ENCODE measurements at places on chromosomes 13 and 19.
A peak's percentile ranks its signal among the peaks of the same experiment; 100 is the strongest.

GRCh38 chr19:47240996-47241918, 10.3 kb upstream of the BBC3 start:
- peak; percentile 91 for DNase-seq

DNA sequence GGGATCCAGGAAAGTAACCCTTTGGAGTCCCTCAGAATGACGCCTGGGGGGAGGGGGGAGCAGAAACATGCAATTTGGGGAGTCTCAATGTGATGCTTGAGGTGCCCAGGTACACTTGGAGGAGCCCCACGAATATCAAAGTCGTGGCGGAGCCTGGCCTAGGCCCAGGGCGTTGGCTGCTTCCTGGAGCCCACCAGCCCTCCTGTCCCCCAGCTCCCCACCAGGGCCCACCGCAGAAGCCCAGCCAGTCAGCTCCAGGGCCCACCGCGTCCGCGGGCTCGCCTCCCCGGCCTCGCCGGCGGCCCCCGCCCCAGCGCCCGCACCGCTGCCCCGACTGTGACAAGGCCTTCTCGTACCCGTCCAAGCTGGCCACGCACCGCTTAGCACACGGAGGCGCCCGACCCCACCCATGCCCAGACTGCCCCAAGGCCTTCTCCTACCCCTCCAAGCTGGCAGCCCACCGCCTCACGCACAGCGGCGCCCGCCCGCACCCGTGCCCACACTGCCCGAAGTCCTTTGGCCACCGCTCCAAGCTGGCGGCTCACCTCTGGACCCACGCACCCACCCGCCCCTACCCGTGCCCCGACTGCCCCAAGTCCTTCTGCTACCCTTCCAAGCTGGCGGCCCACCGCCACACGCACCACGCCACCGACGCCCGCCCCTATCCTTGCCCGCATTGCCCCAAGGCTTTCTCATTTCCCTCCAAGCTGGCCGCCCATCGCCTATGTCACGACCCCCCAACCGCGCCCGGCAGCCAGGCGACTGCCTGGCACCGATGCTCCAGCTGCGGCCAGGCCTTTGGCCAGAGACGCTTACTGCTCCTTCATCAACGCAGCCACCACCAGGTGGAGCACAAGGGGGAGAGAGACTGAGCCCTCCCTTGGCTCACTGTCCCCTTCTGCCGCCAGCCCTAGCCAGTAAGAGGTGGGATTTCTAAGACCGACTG, 2.1 kb downstream of the ZNF575 start:
- peak; percentile 3 for DNase-seq

GRCh38 chr13:40028446-40028845, 373.0 kb downstream of the COG6 start:
- DNase-seq, result no peak

GRCh38 chr13:93450761-93451160, 224.2 kb downstream of the GPC6 start:
- no peak for DNase-seq

- DNase-seq, result no peak
These were observed 1138.8 kb upstream of the PCDH9 start for GRCh38 chr13:68368922-68369321.

GRCh38 chr19:57465680-57466381, 8.9 kb upstream of the VN1R1 start:
- peak; percentile 39 for DNase-seq

GRCh38 chr13:69331245-69331644, 776.4 kb upstream of the ATXN8OS start:
- no peak for DNase-seq

DNA sequence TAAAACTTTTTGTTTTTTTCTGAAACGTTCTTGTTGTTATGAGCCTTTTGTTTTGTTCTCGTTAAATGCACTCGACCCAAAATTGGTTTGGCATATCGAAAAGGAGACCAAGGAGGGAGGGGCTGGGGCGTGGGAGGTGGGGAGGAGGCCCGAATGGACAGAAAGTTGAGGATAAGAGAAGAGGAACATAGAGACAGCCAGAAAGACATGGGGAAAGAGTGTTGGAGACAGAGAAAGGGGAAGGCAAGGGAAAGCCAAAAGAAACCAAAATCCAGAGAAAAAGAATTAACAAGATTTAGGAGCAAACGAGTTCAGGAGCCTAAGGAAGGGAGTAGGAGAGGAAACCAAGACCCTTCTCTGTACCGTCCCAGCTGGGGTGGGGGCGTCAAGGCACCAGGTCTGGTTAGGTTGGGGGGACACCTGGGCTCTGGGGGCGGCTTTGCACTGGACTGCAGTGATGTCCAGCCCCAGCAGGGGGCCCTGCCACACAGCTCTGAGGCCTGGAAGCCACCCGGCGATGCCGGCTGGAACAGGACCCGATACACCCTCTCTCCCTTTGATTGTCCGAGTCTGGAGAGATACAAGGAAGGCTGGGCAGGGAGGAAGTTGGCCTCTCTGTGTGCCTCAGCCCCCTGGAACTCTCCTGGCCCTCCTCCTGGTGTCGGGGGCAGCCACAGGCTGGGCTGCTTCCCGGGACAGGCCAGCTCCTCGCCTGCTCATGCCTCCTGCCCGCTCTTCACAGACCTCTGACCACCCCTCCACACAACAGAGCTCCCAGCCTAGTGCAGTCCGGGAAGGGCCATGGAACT, 11.6 kb upstream of the ASF1B start:
- peak; percentile 37 for DNase-seq

DNA sequence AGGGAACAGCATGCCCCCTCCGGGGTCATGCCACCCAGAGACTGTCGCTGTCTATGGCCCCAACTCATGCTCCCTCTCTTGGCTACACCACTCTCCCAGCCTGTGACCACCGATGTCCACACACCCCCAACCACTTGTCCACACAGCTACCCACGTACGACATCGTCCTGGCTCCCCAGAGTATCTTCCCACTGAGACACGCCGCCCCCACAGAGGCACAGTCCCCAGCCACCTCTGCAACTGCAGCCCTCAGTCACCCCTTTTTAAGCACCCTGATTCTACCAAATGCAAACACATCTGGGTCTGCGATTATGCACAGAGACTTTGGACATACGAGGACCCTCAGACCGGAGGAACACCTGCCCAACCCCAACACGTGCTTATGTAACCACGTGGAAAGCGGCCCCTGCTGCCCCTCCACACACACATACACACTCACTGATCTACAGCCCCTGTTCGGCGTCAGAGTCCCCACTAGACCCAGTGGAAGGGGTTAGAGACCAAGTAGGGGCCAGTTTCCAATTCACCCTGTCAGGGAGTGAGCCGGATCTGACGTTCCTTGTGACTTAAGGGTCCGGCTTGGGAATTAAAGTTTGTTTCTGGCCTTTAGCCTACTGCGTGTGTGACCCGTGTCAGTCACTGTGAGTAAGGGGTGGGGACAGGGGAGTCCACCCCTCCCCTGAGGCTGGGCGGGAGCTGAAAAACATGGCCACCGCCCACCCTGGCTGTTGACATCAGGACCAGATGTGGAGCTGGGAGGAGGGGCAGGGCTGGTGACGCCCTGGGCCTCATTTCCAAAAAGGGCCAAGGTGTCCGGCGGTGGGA, 11.9 kb upstream of the AXL start:
- DNase-seq, result no peak

DNA sequence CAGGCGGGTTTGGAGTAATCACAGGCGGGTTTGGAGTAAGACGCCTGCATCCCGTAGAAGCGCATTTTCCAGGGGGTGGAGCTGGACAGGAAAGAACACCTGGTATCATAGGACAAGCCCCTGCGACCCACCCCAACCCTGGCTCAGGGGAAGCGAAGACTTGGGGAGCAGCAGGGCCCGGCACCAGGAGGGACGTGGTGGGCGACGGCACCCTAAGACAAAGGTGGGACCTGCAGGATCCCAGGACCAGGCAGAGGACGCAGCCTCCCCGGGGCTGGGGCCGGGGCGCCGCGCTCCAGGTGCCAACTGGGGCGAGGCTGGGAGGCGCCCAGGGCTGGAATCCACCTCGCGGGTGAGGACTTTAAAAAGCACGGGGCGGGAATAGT, 520 bp downstream of the ZNF600 start:
- DNase-seq, result no peak

DNA sequence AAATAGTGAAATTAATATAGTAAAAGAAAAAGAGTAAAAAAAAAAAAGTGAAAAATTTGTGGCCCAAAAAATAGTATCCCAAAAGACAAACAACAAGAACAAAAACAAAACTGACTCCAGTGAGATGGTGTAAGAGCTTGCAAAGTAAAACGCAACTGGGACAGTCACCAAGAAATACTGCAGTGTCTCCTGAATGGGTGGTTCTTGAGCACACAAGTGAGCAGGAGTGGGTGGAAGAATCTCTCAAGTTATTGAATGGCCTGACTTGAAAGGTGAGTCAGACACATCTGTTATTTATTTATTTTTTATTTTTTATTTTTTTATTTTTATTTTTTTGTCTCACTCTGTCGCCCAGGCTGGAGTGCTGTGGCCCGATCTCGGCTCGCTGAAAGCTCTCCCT, 1.9 kb downstream of the ZNF493 start:
- no peak for DNase-seq

GRCh38 chr19:57587529-57587928, 3.6 kb downstream of the ZIK1 start:
- DNase-seq, result no peak

DNA sequence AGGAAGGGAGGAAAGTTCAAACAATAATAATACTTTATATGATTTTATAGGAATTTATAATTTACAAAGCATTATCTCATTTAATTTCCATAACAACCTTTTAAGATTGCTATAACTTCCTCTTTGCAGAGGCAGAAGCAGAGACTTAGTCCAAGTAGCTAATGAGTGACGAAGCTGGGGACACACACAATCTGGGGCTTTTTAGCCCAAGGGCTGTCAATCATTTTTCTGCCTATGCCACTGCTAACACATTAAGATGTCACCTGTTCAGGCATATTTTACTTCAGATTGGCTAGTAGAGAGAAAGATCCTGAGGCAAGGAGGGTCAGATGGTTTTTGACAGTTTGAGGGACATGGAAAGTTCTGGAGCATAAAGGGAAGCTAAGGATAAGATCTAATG, 12.6 kb downstream of the SCEL start:
- no peak for DNase-seq

DNA sequence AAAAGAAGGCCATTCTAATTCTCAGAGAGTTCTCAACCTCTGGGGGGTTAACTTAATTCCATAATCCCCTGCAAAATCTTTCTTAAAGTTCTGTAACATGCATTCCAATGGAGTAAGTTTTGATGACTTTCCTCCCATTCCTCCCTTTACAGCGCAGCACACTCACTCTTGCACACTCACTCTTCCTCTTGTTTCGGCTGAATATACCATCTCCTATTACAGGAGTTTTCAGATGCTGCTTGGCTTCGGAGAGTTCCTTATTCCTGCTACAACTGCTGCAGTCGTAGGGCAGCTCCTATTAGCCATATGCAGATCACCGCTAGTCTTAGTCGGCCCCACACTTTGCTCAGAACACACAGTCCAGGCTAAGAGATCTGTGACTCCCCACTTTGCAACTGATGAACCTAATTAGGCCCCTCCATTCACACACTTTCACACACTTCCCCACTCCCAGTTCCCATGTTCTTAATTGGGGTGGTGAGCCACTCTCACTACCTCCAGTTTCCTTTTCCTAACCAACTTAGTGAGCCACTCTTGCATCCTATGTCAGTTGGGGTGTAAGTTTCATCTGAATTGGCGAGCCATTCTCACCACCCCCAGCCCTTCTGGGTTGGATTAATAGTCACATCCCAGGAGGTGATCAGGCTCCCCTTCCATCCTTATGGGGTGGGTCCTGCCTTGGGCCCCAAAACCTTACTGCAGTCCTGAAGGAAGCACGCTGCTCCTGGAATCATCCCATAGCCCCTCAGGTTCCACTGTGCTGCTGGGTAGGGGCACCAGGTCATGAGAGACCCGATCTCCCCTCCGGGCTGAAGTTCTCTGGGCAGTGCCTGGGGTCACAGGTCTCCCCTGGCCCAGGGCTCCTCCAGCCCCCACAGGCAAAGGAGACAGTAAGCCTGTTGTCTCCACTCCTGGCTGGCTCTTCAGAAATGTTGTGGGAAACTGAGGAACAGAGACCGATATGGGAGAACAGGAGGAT, 53.9 kb downstream of the OR10H4 start:
- no peak for DNase-seq

DNA sequence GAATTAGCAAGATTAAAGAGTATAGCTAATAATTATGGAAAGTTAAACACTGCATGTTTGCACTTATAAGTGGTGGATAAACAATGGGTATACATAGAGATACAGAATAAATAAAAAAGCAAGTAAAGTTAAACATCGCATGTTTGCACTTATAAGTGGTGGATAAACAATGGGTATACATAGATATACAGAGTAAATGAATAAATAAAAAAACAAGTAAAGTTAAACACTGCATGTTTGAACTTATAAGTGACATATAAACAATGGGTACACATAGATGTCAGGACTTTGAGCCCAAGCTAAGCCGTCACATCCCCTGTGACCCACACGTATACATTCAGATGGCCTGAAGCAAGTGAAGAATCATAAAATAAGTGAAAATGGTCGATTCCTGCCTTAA, 1533.3 kb upstream of the SPRY2 start:
- no peak for DNase-seq

GRCh38 chr13:50675651-50676050, 167.8 kb downstream of the DLEU7 start:
- DNase-seq, result no peak

GRCh38 chr19:18601875-18602274, 4.7 kb downstream of the CRLF1 start:
- DNase-seq, result no peak

GRCh38 chr13:86541461-86541860, 742.2 kb upstream of the SLITRK6 start:
- DNase-seq, result no peak

DNA sequence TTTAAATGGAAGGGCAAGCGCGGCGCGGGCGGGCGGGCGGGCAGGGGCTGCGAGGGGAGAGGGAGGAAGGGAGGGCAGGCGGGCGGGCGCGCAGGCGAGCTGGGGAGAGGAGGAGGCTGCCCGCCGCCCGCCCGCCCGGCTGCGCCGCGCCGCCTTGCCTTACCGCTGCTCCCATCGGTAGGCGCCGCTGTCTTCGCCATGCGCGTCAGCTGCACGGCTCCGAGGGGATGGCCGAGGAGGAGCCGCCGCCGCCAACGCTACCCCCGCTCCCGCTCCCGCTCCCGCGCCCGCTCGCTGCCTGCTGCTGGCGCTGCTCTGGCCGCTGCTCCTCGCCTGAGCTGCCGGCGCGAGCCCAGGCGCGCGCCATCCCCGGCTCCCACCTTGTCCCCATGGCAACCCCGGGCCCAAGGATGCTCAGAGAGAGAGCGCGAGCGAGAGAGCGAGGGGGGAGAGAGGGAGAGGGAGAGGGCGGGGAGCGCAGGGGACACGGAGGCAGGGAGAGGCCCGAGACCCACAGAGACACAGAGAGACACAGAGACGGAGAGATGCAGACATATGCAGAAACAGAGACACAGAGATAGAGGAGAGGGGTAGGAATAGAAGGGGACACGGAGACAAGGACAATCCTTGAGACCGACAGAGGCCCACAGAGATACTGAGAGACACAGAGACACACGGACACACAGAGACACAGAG, 40.3 kb downstream of the DEDD2 start:
- DNase-seq, result peak; percentile 94

All from NCI-H1105 (cell line).